ENCODE measurements at places on chromosomes 3 and 15.
A peak's percentile ranks its signal among the peaks of the same experiment; 100 is the strongest.

GRCh38 chr15:64651601-64652191, 123.7 kb downstream of the RBPMS2 start:
- peak; percentile 58 for ATAC-seq

- no peak for ATAC-seq
Measured at GRCh38 chr15:65837301-65838294, 31.7 kb upstream of the RAB11A start.

DNA sequence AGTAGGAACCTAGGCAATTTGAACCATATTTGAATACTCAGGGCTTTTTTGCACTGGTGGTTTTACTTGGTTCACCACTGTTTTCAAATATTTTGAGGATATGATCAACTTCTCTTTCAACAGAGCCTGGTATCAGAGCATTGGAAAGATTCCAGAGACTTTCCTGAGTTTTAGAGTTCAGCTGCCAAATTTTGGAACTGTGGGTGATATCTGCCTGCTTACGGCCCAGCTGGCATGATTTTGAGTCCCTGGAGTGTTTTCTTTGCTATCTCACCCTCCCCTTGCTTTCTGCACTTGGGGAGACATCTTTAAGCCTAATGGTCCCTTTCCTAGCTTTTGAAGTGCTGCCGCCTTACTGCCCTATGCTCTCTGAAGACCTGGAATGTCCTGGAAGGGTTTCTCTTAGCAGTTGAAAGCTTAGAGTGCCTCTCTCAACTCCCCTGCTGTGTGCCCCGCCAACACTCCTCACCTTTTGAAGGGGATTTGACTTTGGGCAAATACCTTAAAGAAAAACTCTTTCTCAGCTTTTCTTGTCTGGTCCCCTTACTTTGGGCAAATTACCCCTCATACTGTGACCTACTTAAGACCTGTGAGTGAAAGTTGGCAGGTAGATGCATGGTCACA, 539.1 kb downstream of the MFSD1 start:
- no peak for ATAC-seq

GRCh38 chr15:34640661-34641060, 57.2 kb upstream of the GOLGA8B start:
- no peak for ATAC-seq

DNA sequence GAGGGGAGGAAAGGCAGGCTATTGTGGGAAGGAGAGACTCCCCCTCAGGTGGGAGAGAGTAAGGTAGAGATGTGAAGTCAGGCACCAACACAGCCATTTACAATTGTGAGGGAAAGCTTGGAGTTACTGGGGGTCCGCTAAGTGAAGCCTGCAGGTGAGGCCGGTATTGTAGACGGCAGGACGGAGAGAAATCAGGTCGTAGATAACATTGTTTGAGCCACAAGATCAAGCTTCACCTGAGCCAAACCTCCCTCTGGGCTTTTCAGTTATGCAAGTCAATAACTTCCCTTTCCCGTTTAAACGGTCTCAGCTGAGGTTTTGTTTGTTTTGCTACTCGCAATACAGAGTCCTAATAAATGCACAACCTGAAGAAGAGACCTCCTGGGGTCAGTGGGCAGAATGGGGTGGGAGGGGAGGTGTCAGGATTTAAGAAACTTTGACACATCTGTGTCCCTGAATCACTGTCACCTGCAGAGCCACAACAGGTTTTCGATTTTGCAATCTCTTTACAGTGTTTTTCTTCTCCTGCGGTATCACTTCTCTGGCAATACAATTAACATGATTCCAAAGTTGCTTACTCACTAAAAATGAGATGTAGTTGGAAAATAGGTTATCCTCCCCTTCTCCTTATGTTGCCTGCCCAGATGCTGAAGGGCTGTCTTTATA, 72.0 kb upstream of the GLCE start:
- ATAC-seq, result no peak

DNA sequence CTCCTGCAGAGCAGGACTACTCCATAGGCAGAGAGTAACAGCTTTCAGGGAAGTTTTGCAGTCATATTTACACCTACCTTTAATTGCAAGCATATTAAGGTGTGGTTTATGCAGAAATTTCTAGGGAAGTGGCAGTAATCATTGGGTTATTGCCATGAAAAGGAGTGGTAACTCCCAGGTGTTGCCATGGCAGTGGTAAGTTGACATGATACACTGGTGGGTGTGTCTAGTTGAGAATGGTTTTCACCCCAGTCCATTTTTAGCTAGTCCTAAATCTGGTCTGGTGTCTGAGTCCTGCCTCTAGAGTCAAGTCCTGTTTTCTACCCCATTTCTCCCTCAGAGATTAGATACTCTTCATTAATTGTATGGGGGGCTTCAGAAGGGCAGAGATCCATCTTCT, 128.4 kb upstream of the GMNC start:
- ATAC-seq, result no peak

- ATAC-seq, result no peak
Measured at GRCh38 chr3:69004138-69004537, 9.3 kb downstream of the EOGT start.

GRCh38 chr3:24254649-24255048, 240.0 kb downstream of the THRB start:
- no peak for ATAC-seq

All from motor neuron (in vitro differentiated cells).